ENCODE measurements at places on chromosomes 5 and 9. TPM values are rescaled to one million over a fixed set of nuclear protein-coding genes. Genes with fewer than 3 reads are reported as not detected.

PCDH12 gene
- total RNA-seq = 0.02 TPM

PCDHAC2 gene
- 2.9 TPM for total RNA-seq

DDX4 gene
- total RNA-seq = not detected

TSC1 gene
- 16.1 TPM for total RNA-seq

PRDM9 gene
- not detected for total RNA-seq

RNF208 gene
- total RNA-seq = 2.6 TPM

CDX1 gene
- total RNA-seq = not detected

SLC22A4 gene
- 4.0 TPM for total RNA-seq

NEUROG1 gene
- not detected for total RNA-seq

INSYN2B gene
- total RNA-seq = 0.61 TPM

PHYHD1 gene
- total RNA-seq = not detected

TPPP gene
- 6.4 TPM for total RNA-seq

ADAMTS19 gene
- not detected for total RNA-seq

PDGFRB gene
- total RNA-seq = 0.10 TPM

CFAP90 gene
- 0.59 TPM for total RNA-seq

C1QTNF2 gene
- 0.15 TPM for total RNA-seq

ECSCR gene
- not detected for total RNA-seq

HTR1A gene
- not detected for total RNA-seq

ARHGEF39 gene
- 19.3 TPM for total RNA-seq

SIL1 gene
- 23.9 TPM for total RNA-seq

SHC3 gene
- total RNA-seq = 0.32 TPM

PCDHGA11 gene
- total RNA-seq = 0.02 TPM

PCDHGA8 gene
- total RNA-seq = 0.06 TPM

DPYSL3 gene
- total RNA-seq = 16.9 TPM

ZCCHC9 gene
- total RNA-seq = 26.2 TPM

EGFLAM gene
- total RNA-seq = not detected

OTULINL gene
- total RNA-seq = 6.1 TPM

CCDC192 gene
- not detected for total RNA-seq

SHOC1 gene
- not detected for total RNA-seq

MEGF10 gene
- total RNA-seq = not detected

ANKRD18A gene
- 14.8 TPM for total RNA-seq

RIMOC1 gene
- total RNA-seq = 9.3 TPM

SIGMAR1 gene
- total RNA-seq = 158 TPM

ANXA2R gene
- 1.8 TPM for total RNA-seq

FOXD4L6 gene
- total RNA-seq = not detected

PPIP5K2 gene
- total RNA-seq = 22.0 TPM

OSMR gene
- total RNA-seq = 72.5 TPM

CRHBP gene
- total RNA-seq = 0.25 TPM

TAF1L gene
- total RNA-seq = not detected

KCNIP1 gene
- total RNA-seq = not detected

SAXO1 gene
- not detected for total RNA-seq

INSL4 gene
- 17.0 TPM for total RNA-seq

NME5 gene
- not detected for total RNA-seq

CER1 gene
- not detected for total RNA-seq

All from A549 treated with CORT108297 at 1 μM for 4 hours (cell line).